GM20000 (cell line): ENCODE measurements at places on chromosomes 2 and 18.

DNA sequence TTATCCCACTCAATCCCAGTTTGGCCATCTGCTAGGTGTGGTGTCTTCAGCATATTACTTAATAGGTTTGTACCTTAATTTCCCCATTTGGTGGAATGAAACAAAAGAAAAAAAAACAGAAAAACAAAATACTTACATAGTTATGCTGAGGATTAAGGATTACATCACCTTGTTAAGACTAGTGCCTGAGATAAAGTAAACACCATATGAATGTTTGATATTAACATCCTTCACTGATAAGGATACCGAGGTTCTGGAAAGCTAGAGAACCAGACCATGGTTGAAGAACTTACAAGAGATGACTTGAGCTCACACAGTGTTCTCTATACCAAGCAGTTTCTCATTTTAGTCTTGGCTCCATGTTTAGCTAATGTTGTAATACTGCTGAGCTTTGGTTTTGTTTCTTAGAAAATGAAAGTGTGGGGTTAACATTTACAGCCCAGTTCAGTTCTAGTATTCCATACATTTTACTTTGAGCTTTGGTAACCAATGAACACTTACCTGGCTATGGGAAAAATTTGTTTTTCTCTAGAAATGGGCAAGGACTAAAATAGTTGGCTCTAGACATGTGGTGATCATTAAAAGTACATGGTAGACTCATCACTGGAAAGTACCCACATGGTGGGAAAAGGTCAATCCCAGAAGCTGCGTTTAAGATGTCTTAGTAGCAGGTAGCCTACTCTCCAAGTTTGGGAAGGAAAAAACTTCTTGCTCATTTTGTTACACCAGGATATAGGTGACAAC, 5.8 kb upstream of the GPD2 start:
- DNase-seq = no peak

- peak; percentile 62 for DNase-seq
Observed at GRCh38 chr18:31942291-31942998, 483 bp downstream of the TRAPPC8 start.

GRCh38 chr2:175872005-175872348, 130.1 kb downstream of the LNPK start:
- DNase-seq = no peak

DNA sequence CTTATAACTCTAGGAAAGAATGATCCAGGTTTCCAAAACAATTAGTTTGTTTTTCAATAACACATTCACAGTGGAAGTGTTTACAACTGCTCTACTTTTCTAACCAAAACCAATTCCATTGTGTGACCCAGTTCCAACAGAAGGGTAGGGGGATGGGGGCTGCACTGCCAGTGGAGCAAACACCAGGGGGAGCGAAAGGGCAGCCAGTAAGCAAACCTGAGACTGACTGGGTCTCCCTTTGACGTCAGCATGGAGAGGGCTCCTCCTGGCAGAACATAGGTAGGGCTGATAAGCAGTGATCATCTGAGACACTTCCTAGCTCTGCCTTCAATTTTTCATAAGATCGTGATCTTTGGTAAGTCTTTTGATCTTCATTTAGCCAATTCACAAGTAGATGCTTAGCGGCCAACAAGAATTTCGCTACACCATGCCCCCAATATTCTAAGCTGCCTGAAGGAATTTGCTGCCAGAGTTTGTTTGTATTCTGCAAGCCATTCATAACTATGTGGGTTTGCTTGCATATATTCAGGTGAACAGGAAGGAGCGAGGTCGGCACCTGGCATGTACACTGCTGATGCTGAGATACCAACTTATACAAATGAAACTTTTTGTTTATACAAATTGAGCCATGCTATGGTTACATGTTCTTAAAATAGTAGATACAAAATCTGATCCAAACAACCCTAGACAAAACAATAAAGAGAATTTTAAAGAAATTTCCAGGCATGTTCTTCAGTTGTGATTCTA, 45.9 kb downstream of the ST6GAL2 start:
- DNase-seq = no peak
